ENCODE measurements at places on chromosomes 12 and 14.
A peak's percentile ranks its signal among the peaks of the same experiment; 100 is the strongest.

DNA sequence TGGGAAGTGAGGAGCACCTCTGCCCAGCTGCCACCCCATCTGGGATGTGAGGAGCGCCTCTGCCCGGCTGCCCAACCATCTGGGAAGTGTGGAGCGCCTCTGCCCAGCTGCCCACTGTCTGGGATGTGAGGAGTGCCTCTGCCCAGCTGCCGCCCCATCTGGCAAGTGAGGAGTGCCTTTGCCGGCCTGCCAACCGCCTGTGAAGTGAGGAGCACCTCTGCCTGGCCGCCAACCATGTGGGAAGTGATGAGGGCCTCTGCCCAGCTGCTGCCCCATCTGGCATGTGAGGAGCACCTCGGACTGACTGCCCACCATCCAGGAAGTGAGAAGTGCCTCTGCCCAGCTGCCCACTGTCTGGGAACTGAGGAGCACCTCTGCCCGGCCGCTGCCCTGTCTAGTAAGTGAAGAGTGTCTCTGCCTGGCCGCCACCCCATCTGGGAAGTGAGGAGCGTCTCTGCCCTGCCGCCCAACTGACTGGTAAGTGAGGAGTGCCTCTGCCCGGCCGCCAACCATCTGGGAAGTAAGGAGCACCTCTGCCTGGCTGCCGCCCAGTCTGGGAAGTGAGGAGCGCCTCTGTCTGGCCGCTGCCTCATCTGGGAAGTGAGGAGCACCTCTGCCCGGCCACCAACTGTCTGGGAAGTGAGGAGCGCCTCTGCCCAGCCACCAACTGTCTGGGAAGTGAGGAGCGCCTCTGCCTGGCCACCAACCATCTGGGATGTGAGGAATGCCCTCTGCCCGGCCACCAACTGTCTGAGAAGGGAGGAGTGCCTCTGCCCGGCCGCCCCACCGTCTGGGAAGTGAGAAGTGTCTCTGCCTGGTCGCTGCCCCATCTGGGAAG, 22.6 kb downstream of the FAR2 start:
- no peak for DNase-seq

GRCh38 chr12:53170876-53171724, 9.4 kb upstream of the ZNF740 start:
- DNase-seq: no peak

- no peak for DNase-seq
Measured at GRCh38 chr12:110936367-110937103, 16.2 kb upstream of the MYL2 start.

- no peak for DNase-seq
Measured at GRCh38 chr12:106585105-106585520, 2.3 kb downstream of the RFX4 start.

DNA sequence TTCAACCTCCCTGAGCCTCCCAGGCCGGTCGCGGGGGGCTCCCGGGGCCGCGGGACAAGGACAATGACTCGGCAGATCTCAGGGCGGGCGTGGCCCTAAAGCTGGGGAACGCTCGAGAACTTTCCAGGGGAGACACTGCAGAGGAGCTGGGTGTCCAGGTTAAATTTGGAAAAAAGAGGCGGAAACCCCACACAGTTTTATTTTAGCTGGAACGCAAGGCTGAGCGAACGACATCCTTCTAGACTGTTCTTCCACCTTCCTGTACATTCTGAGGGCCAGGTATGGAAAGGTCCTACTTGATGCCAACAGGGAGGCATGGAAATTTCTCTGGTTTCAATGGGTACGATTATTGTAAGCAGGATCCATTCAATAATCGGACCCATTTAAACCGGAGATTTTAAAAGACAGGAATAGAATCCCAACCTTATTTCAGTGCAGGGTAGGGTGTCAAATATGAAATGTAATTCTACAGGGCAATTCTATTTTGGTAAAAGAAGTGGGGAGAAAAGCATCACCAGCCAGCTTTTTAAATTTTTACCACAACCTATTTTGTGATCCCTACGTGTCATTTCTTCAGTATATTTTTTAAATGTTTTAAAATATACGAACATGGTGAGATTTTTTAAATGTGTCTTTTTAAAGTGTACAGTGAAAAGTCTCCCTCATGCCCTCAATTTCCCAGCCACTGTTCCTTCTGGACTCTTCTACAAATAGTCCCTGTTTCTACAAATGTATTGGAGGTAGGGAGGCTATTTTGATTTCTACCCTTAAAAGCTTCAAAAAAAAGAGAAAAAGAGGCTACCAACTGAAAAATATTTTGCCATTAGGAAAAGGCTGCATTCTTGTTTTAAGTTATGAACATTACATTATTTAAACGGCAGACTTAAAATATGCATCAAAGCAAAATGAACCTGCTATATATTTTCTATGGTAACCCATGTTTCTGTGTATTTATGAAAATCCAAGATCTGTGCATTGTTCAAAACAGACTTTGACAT, 1.1 kb upstream of the UBC start:
- no peak for DNase-seq

GRCh38 chr12:75725521-75726111, 214.2 kb upstream of the KRR1 start:
- DNase-seq: no peak

GRCh38 chr12:13073173-13073572, 29.0 kb downstream of the FAM234B start:
- DNase-seq: no peak

DNA sequence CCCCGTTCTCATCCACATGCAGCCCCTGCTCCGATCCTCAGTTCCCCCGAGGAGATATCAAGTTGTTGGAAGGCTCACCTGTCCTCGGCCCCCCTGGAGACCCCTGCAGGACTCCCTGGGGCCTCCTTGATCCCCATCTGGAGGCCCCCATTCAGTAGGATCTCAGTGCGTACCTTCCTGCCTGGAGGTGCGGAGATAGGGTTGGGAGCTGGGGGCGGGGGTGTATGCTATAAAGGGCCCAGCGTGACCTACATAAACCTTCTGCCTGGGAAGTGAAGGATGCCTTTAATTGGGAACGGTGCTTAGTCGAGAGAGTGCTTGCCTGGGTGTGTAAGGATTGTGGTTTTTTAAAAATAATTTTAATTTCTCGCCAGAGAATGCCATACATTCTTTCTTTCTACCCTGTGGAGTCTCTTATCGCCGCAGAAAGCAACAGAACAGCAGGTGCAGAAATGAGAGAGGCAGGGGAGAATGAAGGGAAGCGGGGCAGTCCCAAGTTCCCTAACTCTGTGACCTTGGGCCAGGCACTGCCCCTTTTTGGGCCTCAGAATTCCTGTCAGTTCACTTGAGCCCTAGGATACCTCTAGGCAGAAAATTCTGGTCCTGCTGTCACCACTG, 153.7 kb downstream of the TSPAN9 start:
- no peak for DNase-seq

DNA sequence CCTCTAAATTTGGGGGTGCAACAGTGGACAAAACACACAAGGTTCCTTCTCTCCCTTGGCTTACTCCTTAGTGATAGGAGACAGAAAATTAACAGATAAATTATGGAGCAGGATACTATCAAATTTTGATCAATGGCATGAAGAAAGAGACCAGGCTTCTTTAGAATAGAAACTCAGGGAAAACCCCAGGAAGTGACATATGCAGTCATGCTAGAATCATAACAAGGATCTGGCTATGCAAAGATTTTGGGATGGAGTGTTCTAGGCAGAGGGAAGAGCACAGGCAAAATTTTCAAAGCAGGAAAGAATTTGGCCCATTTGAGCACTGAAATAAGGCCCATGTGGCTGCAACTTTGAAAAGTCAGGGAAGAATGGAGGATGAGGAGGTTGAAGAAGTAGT, 182.3 kb upstream of the PLEKHG7 start:
- no peak for DNase-seq

- DNase-seq: no peak
Measured at GRCh38 chr14:76413962-76414600, 38.1 kb downstream of the ESRRB start.

GRCh38 chr12:53568809-53569557, 57.2 kb downstream of the ATF7 start:
- no peak for DNase-seq

DNA sequence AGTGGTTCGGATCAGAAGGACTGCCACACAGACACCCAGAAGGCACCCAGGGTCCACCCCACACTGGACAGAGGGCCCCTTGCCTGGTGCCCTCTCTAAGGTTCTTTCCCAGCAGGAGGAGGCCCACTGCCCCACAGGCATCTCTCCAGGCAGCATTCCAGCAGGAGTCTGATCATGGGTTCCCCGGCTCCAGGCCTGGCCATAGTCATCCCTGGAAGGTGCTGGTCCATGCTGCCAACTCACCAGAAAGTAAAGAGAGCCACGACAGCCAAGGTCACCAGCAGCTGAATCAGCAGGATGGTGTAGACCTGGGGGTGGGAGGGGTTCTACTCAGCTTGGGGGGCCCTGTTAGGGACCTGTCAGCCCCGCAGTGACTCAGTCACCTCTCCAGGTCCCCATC, 6.4 kb downstream of the FAIM2 start:
- no peak for DNase-seq

DNA sequence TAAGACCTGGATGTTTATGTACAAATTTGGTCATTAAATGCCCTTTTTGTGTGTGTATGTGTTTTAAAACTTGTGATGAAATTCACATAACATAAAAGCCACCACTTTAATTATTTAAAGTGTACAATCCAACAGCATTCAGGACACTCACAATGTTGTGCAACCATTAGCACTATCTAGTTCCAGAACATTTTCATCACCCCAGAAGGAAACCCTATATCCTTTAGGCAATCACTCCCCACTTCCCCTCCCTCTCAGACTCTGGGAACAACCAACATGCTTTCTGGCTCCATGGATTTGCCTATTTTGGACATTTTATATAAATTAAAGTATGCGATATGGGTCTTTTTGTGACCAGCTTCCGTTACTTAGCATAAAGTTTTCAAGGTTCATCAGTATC, 124.6 kb downstream of the TTC7B start:
- DNase-seq: no peak

DNA sequence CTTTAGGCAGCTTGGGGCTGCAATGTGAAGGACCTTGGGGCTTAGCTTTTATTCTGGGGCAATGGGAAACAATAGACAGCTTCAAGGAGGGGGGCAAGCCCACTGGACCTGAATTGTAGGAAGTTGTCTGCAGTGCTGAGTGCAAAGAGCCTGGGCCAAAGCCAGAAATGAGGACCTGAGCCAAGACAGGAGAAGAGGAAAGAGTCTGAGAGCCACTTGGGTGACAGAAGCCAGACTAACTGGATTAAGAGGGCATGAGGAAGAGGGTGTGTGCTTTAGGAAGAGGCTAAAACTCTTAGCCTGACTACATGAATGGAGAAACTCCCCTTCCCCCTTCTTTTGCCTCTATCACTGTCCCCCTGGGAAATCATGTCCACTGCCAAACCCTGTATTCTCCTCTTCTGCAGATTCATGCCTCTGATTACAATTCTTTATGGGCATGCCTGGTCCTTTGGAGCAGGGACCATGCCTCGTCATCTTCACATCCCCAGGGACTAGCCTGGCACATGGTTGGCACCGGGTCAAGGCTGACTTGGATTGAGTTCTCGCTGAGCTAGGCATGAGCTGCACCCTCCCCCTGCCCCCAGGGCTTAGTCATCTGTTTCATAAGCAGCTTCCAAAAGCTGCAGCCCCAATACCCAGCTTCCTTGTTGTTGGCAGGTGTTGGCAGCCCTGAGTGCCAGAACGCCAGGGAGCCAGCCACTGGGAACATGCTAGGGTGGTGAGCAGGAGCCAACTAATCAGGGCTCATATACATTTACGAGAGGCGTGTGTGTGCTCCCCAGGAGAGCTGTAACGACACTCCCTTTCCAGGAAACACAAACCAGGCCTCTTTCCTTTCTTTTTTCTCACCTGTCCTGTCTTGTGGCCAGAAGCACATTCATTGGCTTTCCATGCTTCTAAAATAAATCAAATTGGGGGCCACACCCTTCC, 27.7 kb upstream of the JDP2 start:
- DNase-seq: peak; percentile 14

DNA sequence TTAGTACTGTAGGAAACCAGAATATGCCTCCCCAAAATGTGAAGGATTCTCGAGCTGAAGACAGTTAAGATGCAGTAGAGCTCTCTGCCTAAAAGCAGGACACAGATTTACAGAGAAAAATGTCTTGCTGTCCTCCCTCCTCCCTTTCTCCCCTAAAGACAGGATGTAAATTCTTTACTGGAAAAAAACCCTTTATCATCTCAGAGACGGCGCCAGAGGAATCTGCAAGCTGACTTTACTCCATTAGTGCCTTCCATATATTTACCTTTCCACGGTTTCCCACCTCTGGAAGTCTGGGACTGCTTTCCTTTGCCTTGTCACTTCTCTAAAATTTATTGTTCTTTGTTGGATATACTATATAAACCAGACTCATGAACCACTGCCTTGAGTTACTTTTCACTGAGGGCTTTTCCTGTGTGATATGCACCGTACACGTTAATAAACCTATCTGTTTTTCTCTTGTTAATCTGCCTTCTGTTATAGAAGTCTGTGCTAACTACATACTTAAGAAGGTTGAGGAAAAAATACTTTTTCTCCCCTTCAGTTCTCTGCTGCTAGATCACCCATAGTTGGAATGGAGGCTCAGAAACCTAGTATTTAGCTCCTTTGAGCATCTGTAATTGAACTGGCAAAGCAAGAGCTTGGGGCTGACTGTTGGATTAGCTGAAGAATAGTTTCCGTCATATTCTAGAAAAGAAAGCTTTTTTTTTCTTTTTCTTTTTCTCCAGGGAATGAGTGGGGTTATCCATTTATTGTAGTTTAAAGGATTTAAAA, 99.9 kb downstream of the RAD51B start:
- DNase-seq: no peak

GRCh38 chr14:101925152-101925551, 39.2 kb upstream of the DYNC1H1 start:
- no peak for DNase-seq

DNA sequence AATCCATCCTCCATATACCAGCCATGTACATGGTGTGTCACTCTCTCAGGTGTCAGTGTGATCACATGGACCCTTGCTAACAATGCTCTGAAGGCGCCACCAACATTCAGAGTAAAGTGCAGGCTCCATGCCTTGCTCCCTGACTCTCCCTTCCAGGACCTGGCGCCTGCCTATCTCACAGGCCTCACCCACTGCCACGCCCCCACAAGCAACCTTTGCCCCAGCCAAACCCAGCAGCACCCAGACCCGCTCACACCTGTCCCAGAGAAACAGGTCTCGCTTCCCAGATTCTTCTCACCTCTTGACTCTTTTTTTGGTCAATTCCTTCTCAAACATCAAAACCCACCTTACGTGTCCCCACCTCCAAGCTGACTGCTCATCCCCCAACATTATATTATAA, 52.3 kb downstream of the KCNK10 start:
- DNase-seq: no peak

GRCh38 chr12:113333877-113334785, 778 bp downstream of the SLC8B1 start:
- DNase-seq: no peak

- no peak for DNase-seq
Measured at GRCh38 chr14:81028461-81028860, 73.0 kb downstream of the TSHR start.
